ENCODE measurements at places on chromosomes 1 and 21. TPM values are rescaled to one million over a fixed set of nuclear protein-coding genes. Genes with fewer than 3 reads are reported as not detected.

Gene LRRC8C
- total RNA-seq, result 52.4 TPM

Gene SPRR2F
- total RNA-seq, result not detected

Gene FCMR
- total RNA-seq, result 206 TPM

Gene TACSTD2
- total RNA-seq, result not detected

Gene SERINC2
- total RNA-seq, result 0.32 TPM

Gene CD5L
- not detected for total RNA-seq

Gene SPOCD1
- 7.5 TPM for total RNA-seq

Gene NADK
- 54.8 TPM for total RNA-seq

Gene C1orf53
- not detected for total RNA-seq

DNA sequence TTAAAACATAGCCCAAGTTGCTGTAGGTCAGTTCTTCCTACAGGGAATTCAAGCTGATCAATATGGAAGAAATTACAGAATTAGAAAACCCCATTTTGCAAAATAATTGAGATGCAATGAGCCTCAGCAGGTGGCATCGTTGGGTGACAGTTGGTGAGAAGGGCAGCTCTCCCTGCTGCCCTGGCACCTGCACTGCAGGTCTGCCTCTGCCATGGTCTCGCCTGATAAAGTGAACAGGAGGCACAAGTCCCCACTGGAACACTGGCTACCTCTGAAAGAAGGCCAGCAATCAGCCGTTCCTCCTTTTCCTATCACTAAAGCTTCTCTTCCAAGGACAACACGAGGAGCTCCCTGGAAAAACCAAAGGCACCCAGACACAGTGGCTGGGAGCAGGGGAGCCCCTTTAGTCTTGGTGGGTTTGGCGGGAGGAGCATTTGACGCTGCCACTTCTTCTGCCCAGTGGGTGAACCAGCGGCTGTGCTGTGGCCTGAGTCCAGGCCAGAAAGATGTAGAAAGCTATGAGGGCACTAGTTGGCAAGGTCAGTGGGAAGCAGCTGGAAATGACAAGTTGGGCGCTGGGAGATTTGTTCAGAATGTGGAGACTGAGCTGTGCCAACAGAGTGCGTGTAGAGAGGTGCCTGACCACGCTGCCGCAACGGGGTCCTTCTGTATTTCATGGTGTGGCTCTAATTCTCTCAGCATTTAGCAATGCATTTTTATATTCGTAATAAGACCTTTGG lies 93.1 kb downstream of the RIPK4 start:
- no peak for DNase-seq

GRCh38 chr1:199976496-199977144 lies 50.9 kb upstream of the NR5A2 start:
- no peak for DNase-seq

DNA sequence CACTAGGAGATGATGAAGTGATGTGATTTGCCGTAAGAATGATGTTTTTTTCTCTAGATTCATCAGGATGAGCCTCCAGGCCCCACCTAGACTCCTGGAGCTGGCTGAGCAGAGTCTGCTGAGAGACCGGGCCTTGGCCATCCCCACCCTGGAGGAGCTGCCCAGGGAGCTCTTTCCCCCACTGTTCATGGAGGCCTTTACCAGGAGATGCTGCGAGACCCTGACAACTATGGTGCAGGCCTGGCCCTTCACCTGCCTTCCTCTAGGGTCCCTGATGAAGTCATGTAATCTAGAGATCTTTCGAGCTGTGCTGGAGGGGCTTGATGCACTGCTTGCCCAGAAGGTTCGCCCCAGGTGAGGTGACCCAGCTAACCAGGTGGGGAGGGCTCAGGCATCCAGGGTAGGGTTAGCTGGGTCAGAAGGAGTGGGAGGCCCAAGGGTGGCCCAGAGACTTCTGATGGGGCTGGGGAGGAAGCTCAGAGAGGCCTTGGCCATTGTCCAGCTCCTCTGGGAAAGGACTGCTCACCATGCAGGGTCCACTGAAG lies 1.3 kb downstream of the PRAMEF12 start:
- no peak for DNase-seq

- no peak for DNase-seq
Observed at GRCh38 chr1:11062965-11063401, 3.2 kb upstream of the SRM start.

DNA sequence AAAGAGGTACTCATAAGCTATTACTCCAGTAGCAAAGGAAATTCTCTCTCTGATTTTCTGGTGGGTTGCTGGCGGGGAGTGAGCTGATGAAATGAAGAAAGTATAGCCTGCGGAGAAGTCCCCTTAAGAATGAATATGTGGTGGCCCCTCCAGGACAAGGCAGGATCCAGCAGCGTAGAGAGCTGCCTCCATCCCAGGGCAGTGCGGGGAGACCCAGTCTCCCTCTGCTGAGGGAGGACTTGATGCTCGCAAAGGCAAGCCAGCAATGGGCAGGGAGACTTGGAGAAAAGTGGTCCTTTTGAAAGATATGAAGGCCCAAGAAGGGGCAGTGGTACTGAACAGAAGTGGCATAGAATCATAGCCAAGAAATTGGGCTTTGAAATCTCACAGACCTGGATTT lies 106.0 kb upstream of the SLC44A3 start:
- no peak for DNase-seq

GRCh38 chr1:101364370-101365120 lies 127.7 kb downstream of the S1PR1 start:
- no peak for DNase-seq

GRCh38 chr1:204545202-204545601 lies 29.0 kb downstream of the MDM4 start:
- DNase-seq, result no peak

DNA sequence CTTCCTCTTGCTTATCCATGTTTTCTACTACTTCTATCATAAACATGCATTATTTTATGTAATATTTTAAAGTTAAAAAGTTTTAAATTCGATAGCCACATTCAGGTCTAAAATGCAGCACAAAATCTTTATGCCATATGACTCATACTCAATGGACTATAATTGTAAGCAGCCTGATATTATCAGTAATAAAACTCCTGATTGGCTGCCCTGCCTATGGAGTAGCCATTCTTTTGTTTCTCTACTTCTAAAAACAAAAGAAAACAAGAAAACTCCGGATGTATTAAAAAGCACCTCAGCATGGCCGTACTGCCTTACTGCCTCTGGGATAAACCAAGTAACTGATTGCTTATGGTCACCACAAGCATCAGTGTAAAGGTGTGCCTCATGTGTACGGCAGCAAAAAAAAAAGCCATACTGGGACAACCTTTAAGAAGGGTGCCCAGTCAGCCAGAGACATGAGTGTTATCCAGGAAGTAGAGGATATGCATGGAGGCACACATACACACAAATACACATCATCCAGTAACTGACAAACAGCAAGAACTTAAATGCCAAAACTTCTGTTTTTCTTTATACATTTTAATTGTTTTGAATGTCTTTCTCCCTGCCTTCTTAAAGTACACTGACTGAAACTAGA lies 9.2 kb downstream of the SLC35D1 start:
- DNase-seq, result no peak

DNA sequence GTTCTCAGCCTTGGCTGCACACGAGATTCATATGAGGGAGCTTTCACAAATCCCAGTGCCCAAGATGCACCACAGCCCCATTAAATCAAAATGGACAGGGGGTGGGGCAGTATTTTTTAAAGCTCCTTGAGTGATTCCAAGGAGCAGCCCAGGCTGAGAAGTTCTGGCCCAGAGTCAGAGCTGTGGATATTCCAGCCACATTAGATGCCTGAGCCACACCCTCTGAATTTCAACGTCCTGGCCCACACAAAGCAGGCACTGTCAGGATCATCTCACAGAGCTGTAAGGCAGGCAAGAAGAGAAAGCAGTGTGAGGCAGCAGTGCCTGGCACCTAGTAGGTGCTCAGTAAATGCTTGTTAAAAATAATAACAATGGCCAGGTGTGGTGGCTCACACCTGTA lies 37.4 kb downstream of the PAX7 start:
- DNase-seq, result no peak

DNA sequence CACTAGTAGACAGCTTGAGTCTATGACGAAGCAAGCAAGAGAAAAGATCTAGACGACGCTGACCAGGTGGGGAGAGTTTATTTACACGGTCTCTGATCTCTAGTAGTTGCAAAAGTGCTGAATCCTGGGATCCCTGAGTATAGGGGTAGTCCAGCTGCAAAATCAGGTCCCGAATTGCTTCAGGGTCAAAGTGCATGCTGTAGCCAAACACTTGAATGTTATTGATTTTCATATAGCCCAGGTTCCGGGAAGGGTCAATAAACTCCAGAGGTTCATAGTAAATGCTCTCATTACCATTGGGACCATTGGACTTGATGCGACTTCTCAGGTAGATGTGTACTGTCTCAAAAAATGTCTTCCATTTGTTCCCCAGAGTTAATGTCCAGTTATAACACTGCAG lies 379.6 kb downstream of the BRINP3 start:
- DNase-seq, result no peak

- DNase-seq, result no peak
Observed at GRCh38 chr1:100627936-100628335, 90.0 kb downstream of the GPR88 start.

- no peak for DNase-seq
Observed at GRCh38 chr21:20783611-20784010, 214.6 kb upstream of the NCAM2 start.

- no peak for DNase-seq
Observed at GRCh38 chr1:47210666-47211065, 20.8 kb upstream of the PDZK1IP1 start.
